ENCODE measurements at places on chromosomes 6 and 20. TPM values are rescaled to one million over a fixed set of nuclear protein-coding genes. Genes with fewer than 3 reads are reported as not detected.

TPX2 gene
- total RNA-seq = 41.6 TPM

SMOC2 gene
- total RNA-seq = 0.93 TPM

PDE7B gene
- total RNA-seq = 0.27 TPM

SYCP2 gene
- total RNA-seq = 0.27 TPM

GRCh38 chr6:124008988-124009765 lies 205.5 kb downstream of the NKAIN2 start:
- DNase-seq = no peak

- DNase-seq = no peak
Observed at GRCh38 chr6:168352096-168352495, 32.5 kb upstream of the DACT2 start.

DNA sequence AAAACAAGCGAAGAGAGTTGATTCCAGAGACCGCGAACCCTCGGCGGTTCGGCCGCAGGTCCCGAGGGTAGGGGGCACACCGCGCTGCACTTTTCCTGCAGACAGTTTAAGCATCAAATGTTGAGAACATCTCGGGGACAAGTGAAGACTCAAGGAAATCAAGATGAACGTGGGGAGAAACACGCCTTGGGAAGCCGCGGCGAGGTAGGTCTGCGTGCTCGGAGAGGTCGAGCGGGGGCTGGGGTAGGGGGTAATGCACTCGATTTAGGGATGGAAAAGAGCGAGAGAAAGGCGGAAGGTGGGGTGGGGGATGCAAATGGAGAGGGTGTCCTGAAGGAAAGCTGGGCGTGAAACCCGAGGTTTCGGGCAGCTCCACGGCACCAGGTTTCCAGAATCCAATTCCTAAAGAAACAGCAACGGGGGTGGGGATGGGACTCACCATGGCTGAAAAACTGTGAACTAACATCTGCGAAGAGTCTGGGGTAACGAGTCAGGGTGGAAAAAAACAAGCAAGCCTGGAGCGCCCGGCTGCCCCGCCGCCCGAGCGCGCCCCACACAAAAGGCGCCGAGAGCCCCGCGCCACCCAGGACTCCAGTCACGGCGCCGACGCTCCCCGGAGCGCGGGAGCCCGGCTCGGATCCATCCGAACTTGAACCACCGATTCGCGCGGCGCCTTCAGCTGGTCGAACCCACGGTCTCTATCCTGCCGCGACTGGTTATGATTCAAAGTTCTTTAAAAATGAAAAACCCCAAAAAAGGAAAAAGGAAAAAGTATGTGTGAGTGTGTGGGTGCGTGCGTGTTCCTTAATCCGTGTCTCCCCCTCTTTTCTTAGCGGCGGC lies 3.5 kb downstream of the TFAP2A start:
- DNase-seq = no peak

GRCh38 chr6:121668259-121668658 lies 232.8 kb downstream of the GJA1 start:
- DNase-seq = no peak

- peak; percentile 27 for DNase-seq
Observed at GRCh38 chr6:68240726-68241125, 394.4 kb upstream of the ADGRB3 start.

DNA sequence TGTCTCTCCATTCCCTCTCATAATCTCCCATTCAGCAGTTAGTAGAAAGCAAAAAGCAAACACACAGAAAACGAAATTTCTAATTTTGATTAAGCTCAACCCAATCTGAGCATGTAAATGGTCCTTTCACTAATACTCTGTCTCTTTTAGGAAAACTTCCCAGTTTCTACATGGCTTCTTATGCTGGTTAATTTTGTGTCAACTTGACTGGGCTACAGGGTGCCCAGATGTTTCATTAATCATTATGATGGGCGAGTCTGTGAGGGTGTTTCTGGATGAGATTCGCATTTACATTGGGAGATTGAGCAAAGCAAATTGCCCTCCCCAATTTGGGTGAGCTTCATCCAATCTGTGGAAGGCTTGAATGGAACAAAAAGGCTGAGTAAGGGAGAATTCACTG lies 142.2 kb downstream of the MBOAT1 start:
- no peak for DNase-seq
